ENCODE measurements at places on chromosomes 12 and 14.

DNA sequence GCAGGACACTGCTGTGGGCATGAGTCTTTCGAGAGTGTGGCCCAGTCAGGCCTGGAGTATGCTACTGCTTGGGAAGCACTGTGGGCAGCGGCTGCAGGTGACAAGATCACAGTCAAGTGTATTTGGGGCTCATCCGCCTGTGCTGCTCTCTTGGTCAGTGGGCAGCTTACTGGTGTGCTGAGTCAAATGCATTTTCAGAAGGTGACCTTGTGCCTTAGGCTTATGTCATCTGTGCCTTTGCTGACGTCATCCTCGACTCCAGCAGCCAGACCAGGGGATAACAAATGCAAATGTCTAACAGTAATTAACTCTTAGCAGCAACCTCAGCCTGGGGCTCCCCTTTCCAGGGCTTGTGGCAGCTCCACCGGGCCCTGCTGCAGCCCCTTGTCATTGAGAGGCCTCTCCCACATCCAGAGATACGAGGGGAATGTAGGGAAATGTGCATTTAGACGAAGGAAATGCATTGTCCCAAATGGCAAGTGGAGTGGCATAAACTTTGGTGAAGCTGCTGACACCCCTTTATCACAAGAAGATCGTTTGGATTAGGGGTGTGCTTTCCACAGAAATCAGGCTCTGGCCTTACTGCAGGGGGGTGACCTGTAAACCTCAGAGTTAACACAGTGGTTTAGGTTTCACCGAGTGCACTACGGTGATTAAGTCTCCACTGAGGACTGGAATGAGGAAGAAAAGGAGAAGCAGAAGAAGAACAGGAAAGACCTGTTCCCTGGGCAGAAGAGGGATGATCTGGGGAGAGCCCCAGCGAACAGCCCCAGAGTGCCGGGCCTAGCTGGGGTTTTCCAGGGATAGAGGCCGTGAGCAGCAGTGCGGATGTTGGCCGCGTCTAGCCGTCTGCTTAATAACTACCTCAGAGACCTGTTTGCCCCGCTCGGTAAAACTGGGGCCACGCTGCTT is 39.7 kb downstream of the PSMA6 start:
- DNase-seq = no peak

- no peak for DNase-seq
Observed at GRCh38 chr12:64903479-64904152, 79.2 kb downstream of the TBC1D30 start.

DNA sequence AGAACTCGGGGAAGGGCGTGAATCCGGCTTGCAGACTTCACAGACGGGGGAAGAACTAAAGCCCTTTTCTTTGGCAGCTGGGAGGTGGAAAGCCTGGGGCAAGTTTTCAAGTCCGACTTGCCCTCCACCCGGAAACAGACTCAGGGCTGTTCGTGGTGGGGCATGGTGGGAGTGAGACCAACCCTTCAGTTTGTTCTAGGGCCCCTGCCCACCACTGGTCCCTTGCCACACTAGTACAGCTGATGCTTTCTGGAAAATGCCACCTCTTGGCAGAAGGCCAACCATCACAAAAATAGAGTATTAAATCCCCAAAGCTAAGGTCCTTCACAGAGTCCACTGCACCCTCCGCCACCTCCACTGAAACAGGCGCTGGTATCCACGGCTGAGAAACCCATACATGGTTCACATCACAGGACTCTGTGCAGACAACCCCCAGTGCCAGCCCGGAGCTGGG is 50.4 kb upstream of the DDX11 start:
- DNase-seq = no peak

- no peak for DNase-seq
Observed at GRCh38 chr12:119363037-119363436, 28.5 kb downstream of the CCDC60 start.

DNA sequence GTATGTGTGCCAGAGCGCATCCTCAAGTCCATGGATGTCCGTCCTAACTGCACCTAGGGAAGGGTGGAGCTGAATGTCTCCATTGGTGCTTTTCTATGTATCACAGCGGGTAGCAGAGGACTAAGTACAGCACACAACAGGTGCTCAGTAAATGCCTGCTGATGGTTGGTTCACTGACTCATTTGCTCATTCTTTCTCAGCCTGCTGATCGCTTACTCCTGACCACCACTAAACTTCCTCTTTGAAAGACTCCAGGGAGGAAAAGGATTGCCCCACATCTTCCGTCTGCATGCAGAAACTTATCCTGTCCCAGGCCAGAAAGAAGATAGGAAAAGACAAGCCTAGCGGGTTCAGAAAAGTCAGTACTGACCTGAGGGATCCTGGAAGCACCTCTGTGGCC is 66.3 kb downstream of the B4GALNT3 start:
- DNase-seq = no peak

DNA sequence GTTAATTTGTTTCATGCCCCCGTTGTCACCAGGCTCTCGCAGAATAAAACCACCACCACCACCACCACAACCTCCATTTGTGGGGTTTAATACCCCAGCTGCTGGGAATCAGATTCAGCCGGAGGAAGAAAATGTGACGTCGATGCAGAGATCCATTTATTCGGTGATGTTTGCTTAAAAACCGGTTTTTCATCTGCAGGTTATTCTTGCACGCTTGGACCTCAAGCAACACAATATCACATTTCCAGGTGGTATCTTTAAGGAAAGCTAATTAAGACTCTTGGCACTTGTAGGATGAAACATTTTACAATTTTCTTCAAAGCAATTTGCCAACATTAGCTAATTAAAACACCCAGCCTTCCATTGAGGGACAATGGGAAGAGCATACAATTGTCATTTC is 39.8 kb downstream of the SPRING1 start:
- DNase-seq = no peak

GRCh38 chr14:29558516-29558915 is 369.1 kb downstream of the PRKD1 start:
- no peak for DNase-seq

DNA sequence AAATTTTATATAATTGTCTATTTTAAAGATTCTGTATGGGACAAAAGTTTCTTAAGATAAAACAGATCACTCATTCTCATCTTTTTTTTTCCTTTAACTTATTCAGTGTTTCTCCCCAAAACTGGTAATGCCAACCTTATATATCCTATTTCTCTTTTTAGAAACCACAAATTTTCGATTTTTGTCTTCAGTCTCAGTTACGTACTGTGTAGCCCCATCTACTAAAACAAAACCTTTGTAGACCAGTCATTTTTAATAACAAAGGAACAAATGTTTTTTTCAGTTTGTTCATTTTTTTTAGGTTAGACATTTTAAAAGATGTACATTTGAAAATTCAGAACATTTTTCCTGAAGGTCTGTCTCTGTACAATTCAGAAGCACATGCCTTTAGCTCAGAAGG is 18.2 kb downstream of the PNMA1 start:
- DNase-seq = no peak

- no peak for DNase-seq
Observed at GRCh38 chr12:40837891-40838429, 145.7 kb downstream of the CNTN1 start.

DNA sequence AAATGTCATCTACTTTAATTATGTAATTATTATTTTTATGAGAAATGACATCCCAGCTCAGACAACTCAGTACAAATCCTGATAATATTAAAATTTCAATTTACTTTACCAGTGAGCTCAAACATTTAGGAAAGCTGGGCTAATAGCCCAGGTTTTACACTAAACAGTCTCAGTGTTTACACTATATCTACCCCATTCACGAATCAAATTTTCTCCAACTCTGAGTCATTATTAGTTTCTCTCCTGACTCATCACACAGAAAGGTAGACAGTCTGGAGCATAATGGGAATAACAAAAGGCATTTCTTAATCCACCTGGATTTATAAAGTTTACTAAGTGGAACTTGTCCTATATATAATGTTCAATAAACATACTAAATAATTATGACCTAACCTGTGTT is 5.7 kb downstream of the PAWR start:
- no peak for DNase-seq

DNA sequence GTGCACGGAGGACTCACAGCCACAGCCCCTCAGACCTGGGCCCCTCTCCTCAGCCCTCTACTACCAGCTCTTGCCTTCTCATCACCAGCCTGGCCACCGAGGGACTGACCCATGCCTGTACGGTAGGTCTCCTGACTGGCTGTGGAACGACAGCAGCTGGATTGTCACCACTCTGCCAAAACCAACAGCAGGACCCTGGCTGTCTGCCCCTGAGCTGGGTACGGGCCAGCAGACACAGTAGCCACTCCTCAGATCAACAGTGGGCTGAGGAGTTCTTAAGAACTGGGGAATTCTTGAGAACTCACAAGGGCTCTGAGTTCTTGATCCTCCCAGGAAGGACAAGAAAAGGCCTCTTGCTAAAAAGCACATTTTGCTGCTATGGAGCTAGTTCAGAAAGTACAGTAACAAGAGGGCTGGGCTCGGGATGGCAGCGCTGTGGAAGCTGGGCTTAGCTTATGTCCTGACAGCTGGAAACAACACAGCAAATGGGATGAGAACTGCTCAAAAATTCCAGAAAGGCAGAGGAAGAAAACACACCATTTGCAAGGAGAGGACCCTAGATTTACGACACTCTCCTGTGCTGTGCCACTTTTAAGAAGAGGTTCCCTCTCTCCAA is 176.4 kb downstream of the ANO2 start:
- DNase-seq = no peak

GRCh38 chr12:90854136-90854689 is 100.8 kb downstream of the CCER1 start:
- no peak for DNase-seq
